ENCODE measurements at places on chromosomes 3 and 15. TPM values are rescaled to one million over a fixed set of nuclear protein-coding genes. Genes with fewer than 3 reads are reported as not detected.

GRCh38 chr15:39172380-39173281 lies 408.2 kb upstream of the THBS1 start:
- DNase-seq: peak; percentile 61

- DNase-seq: no peak
Measured at GRCh38 chr3:57805266-57805665, 49.2 kb downstream of the SLMAP start.

DNA sequence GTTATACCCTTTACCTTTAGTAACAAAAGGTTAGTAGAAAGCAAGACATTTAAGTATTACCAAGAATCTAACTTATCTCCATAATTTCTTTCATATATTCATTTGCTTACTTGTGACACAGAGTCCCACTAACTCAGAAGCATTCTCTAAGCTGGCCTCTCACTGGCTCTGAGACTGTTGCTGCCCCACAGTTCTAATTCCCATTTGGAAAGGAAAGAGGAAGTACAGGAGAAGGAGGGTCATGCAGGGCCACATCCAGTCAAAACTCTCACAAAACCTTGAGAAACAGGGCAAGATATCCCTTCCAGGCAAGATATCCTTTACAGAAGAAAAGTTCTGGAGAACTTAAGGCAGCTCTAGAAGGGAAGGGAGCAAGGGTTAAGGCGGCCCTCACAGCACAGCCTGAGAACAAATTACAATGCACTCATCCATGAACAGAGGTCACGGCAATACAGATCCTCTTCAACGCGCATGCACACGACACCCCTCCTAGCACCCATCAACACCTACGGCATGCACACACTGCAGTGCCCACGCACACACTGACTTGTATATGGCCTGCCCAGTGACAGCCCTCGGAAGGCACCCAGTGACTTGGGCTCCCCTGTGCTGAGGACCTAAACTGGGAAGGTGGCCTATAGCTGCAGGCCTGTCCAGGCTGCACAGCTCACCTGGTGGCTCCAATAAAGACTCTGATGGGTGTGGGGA lies 13.0 kb upstream of the MYO5C start:
- no peak for DNase-seq

DNA sequence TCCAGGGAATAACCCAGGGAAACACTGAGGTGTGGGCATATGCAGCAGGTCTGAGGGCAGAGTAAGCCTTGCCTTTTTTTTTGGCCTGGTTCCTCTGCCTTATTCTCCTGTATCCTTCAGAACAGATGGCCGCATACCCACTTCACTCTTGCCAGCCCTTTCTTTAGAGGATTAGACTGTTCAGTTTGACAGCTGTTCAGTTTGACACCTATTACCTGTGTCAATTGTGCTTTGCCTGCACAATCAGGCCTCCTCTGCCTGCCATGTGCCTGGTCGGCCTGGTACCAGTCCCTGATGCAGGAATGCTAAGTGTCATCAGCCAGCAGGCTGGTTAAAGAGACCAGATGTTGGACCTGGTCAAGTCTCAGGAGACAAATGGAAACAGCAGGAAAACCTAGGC lies 22.3 kb downstream of the TM6SF1 start:
- no peak for DNase-seq

TIMP4 gene
- 5.8 TPM for polyA plus RNA-seq

All from ovary (tissue), 10 donors.